ENCODE measurements at places on chromosomes 4 and X.

DNA sequence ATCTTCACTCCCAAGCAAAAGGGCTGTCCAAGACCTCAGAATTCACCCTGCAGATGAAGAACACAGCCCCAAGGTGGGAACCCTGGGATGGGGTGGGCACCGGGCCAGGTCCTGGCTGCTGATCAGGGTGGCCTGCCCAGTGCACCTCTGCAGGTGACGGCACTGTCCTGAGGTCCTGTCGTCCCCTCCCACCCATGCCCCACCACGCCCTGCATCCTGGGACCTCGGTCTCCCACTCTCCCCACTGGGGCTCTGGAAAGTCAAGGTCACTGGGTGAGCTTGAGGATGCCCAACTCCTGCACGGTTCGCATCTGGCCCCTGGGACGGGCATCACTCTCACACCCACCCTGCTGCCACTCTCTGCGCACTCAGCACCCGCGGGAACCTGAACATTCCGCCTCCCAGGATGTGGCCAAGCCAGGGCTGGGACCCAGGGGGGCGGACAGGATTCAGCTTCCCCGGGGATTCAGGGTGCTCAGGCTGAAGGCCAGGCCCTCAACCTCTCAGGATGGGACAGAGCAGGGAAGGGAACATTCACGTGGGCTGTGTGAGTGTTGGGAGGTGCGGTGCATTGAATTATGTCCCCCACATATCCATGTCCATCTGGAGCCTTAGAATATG lies 115.9 kb downstream of the CPZ start:
- no peak for DNase-seq

DNA sequence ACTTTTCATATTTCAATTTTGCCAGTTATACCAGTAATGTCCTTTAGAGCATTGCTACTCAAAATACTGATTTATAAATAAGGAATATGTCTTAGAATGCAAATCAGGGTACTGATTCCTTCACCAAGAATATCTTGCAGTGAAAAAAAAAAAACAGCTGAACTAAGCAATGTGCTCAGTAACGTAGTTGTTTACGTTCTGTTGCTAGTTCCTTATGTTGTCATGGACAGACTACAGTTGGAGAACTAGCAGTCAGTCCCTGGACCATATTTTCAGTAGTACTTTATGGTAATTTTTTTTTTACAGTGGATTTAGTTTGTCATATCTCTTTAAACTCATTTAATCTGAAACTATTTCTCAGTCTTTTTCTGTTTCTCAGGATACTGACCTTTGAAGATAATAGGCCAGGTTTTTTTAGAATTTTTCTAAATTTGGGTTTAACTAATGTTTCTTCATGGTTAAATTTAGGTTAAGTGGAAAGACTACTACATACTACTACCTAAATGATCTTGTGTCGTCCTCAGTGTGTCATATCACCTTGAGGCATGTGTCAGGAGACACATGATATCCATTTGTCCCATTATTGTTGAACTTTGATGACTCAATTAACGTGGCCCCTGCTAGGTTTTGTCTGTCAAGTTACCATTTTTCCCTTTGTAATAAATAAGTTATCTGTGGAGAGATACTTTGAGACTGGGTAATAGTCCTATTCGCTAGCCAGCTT lies 21.0 kb downstream of the SMARCAD1 start:
- no peak for DNase-seq

GRCh38 chrX:56833626-56834025 lies 104.6 kb downstream of the NBDY start:
- DNase-seq: no peak

GRCh38 chrX:20530406-20530921 lies 263.8 kb upstream of the RPS6KA3 start:
- peak; percentile 11 for DNase-seq

- DNase-seq: no peak
Measured at GRCh38 chrX:127190381-127190780, 370.9 kb downstream of the PRR32 start.

- DNase-seq: no peak
Measured at GRCh38 chrX:148984238-148984637, 483.8 kb downstream of the AFF2 start.
